ENCODE measurements at places on chromosomes 5 and 9.

DNA sequence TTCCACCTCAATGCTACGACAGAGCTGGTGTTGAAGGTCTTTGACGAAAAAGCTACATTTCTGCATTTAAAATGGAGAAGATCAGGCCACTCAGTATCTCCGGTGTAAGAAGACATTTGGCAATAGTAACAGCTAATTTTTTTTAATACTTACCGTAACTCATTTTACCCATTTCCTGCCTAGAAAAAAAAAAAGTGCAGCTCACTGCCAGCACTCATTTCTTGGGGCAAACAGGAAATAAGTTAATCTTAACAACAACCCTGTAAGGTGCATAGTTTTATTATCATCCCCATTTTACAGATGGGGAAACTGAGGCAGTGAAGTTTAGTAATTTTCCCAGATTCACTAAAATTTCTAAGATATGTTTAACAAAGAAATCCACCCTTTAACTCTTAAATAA, 27.4 kb upstream of the KCNMB1 start:
- no peaks in the 10 kb centered on the region for H3K4me1 ChIP-seq

GRCh38 chr5:168706655-168707069, 127.5 kb upstream of the PANK3 start:
- no peaks in the 10 kb centered on the region for H3K27me3 ChIP-seq
- no peak overlapping the region for H3K4me3 ChIP-seq
- no peak overlapping the region for H3K27ac ChIP-seq

GRCh38 chr5:67160272-67160671, 36.3 kb downstream of the CD180 start:
- no peaks in the 10 kb centered on the region for H3K36me3 ChIP-seq
- H3K4me3 ChIP-seq = no peak overlapping the region
- DNase-seq = no peak
- H3K4me1 ChIP-seq = no peaks in the 10 kb centered on the region

DNA sequence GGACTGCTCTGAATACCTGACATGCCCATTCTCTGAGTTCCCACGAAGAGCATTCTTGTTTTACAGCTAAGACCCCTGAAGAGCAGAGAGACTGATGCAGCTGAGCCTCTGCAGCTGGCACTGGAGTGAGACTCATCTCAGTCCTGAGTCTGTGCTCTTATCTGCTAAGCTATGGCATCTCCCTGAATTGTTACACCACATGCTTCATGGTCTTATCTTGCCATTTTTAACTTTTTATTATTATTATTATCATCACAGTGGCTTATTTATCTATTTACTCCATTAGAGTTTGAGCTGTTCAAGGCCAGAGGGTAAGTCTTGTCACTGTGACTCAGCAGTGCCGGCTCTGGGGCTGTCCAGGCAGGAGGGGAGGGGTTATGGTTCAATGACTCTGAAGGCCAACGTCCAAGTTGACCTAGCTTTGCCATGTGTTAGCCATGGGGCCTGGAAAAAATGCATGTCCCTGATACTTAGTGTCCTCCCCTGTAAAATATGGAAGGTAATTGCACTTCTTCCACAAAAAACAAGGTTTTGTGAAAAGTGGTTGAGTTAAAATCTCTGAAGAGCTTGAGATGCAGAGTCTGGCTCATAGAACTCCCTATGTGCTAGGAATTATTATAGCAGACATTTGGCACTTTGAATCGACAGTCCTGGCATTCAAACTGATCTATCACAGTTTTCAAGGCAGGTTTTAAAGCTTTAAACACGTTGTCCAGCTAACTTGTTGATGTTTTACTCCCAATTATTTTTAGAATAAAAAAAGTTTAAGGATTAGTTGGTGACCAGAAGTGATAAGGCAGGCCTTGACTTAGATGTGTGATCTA, 94.6 kb downstream of the ALDH1A1 start:
- no peaks in the 10 kb centered on the region for H3K27me3 ChIP-seq
- H3K4me1 ChIP-seq = no peaks in the 10 kb centered on the region
- H3K36me3 ChIP-seq = no peaks in the 10 kb centered on the region
- no peak overlapping the region for H3K4me3 ChIP-seq

- DNase-seq = peak; percentile 79
- no peaks in the 10 kb centered on the region for H3K4me1 ChIP-seq
- H3K27me3 ChIP-seq = peaks cover 2% of the 10 kb centered on the region
- peak overlapping the region; percentile 45 for H3K4me3 ChIP-seq
These were observed 226.9 kb downstream of the SMARCA2 start for GRCh38 chr9:2241836-2242741.
